Stimulated activated CD8-positive, alpha-beta memory T cell treated with anti-CD3 and anti-CD28 coated beads, Interleukin-2, amount 100 ng/mL, for 1 hour (primary cell): ENCODE measurements at places on chromosomes 16 and 17.

GRCh38 chr16:52471650-52472370 is 75.1 kb downstream of the TOX3 start:
- no peak for DNase-seq

- DNase-seq, result no peak
These were observed 28.9 kb upstream of the RBFOX1 start for GRCh38 chr16:7303660-7304200.

GRCh38 chr16:78669994-78670393 is 570.5 kb downstream of the WWOX start:
- DNase-seq, result no peak

GRCh38 chr17:48732688-48733629 is 4.4 kb upstream of the HOXB13 start:
- DNase-seq, result no peak

- DNase-seq, result no peak
These were observed 21.5 kb upstream of the TMEM92 start for GRCh38 chr17:50252781-50253180.

DNA sequence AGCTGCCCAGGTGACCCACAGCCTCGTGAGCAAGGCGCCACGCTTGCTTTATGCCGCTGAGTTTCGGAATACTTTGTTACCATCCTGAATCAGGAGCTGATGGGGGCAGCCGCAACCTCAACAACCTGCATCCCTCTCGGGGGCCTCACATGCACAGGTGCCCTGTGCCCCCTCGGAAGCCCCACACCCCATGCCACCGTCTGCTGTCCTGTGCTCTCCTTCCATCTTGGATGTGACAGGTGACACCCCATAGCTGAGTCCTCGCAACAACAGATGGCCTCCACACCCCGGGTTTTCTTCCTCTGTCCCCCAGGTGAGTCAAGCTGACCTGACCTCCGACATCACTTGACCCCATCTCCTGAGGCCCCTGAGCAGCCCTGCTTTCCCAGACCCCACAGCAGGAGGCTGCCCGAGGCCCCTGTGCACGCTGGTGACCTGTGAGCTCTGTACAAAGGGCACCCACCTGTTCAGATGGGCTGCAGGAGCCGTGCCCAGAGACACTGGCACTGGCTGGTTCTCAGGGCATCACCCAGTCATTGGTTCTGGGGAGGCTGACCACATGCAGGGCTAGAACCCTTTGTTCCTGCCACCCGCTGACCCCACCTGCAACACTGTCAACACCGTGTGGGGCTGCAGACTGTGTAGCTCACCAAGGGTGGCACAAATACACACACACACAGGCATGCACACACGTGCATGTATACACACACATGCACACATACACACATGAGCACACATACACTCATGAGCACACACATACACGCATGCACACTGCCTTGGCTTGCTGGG is 57.7 kb downstream of the RMI2 start:
- no peak for DNase-seq

DNA sequence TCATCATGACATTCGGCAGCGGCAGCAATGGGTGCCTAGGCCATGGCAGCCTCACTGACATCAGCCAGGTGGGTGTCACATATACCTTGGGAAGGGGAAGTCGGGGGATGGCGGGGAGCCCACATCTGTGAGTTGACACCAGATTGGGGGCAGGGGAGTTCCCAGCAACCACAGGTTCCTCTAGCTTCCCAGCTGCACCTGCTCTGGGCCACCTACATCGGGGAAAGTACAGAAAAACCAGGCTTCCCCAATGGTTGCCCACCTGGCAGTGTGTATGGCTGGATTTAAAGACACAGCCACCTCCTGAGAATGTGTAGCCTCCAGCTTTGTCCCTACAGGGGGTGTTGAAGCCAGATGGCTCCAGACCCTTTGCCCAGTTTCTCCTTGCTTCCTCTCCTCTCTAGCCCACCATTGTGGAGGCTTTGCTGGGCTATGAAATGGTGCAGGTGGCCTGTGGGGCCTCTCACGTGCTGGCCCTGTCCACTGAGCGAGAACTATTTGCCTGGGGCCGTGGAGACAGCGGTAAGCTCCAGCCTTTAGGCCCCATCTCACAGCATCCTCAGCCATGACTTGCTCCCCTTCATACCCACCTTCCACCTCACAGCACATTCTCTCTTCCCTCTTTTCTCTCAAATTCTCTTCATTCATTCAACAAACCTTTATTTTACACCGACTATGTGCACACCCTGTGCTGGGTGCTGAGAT is 5.0 kb upstream of the TRAF4 start:
- no peak for DNase-seq

GRCh38 chr17:58303971-58304749 is 23.4 kb upstream of the MPO start:
- DNase-seq, result peak; percentile 34
